ENCODE measurements at places on chromosomes 11 and 22. TPM values are rescaled to one million over a fixed set of nuclear protein-coding genes. Genes with fewer than 3 reads are reported as not detected.

Gene ZBTB16
- 2.8 TPM for total RNA-seq

Gene MS4A3
- not detected for total RNA-seq

Gene NAALAD2
- total RNA-seq: 3.3 TPM

Gene MAPK8IP1
- 12.0 TPM for total RNA-seq

Gene TREH
- not detected for total RNA-seq

- peak; percentile 89 for DNase-seq
- H3K27me3 ChIP-seq: peaks cover 83% of the 10 kb centered on the region
- H3K36me3 ChIP-seq: no peaks in the 10 kb centered on the region
- H3K27ac ChIP-seq: peak overlapping the region; percentile 94
Measured at GRCh38 chr11:75667831-75668450, 897 bp downstream of the MAP6 start.

- H3K36me3 ChIP-seq: no peaks in the 10 kb centered on the region
- H3K4me3 ChIP-seq: no peak overlapping the region
- H3K27me3 ChIP-seq: no peaks in the 10 kb centered on the region
- H3K4me1 ChIP-seq: no peaks in the 10 kb centered on the region
- DNase-seq: no peak
Measured at GRCh38 chr11:24708616-24709015, 211.8 kb downstream of the LUZP2 start.

- H3K4me1 ChIP-seq: no peaks in the 10 kb centered on the region
- H3K27ac ChIP-seq: no peak overlapping the region
- no peaks in the 10 kb centered on the region for H3K27me3 ChIP-seq
- no peaks in the 10 kb centered on the region for H3K36me3 ChIP-seq
Measured at GRCh38 chr11:11717064-11717725, 95.4 kb upstream of the GALNT18 start.

- H3K27ac ChIP-seq: no peak overlapping the region
- peaks cover 42% of the 10 kb centered on the region for H3K36me3 ChIP-seq
- H3K4me3 ChIP-seq: no peak overlapping the region
- no peaks in the 10 kb centered on the region for H3K4me1 ChIP-seq
Measured at GRCh38 chr22:43173976-43174720, 12.8 kb downstream of the TTLL12 start.

DNA sequence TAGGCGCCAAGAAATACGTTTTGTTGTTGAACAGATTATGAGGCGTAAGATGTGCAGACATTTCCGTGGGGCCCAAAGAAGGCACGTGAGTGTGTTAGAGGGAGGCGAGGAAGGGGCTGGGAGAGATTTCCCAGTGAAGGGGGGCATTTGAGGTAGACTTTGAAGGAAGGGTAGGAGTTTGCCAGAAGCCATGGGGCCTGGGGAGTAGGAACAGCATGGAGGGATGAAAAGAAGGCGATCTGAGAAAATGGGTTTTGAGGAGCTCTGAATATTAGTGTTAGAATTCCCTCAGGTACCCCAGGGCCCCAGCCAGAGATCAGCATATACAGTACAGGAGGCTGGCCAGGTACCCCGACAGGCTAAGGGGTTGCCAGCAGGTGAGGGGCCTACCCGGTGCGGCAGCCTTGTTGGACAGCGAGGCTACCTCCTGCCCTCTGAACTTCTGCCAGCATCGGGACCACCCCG, 414 bp upstream of the MIEF1 start:
- DNase-seq: no peak
- H3K36me3 ChIP-seq: peaks cover 34% of the 10 kb centered on the region
- H3K4me1 ChIP-seq: peaks cover 21% of the 10 kb centered on the region
- no peak overlapping the region for H3K27ac ChIP-seq

DNA sequence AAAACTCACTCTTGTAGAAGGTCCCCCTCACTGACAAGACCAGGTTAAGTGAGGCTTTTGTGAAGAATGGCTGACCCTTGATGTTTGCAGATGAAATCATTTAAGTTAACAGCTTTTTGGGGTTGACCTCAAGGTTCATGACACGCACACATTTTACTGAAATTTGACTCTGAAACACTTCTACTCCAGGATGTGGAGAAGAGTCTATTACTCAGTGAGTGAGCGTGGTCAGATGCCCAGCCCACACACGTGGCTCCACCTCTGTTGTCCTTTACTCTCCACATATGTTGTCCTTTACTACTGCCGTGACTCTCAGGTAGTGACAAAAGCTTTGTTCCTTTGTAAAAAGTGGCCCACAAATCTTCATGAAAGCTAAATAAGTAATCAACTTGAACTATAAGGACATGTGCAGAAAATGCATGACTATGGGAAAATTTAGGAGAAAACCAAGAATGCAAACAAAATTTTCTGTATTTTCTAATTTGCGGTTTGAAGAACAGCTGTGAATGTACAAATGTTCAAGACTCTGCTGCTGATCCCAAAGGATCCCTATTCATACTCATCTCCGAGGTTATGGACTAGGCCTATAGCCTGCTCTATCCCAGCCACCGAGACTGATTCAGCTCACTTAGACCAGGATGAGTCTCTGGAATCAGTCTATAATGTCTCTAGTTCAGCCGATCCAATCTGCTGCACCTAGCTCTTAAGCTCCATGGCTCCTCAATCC, 22.4 kb downstream of the XRRA1 start:
- DNase-seq: no peak
- no peaks in the 10 kb centered on the region for H3K27me3 ChIP-seq
- H3K36me3 ChIP-seq: peaks cover 23% of the 10 kb centered on the region
- H3K27ac ChIP-seq: no peak overlapping the region
- H3K4me1 ChIP-seq: no peaks in the 10 kb centered on the region

DNA sequence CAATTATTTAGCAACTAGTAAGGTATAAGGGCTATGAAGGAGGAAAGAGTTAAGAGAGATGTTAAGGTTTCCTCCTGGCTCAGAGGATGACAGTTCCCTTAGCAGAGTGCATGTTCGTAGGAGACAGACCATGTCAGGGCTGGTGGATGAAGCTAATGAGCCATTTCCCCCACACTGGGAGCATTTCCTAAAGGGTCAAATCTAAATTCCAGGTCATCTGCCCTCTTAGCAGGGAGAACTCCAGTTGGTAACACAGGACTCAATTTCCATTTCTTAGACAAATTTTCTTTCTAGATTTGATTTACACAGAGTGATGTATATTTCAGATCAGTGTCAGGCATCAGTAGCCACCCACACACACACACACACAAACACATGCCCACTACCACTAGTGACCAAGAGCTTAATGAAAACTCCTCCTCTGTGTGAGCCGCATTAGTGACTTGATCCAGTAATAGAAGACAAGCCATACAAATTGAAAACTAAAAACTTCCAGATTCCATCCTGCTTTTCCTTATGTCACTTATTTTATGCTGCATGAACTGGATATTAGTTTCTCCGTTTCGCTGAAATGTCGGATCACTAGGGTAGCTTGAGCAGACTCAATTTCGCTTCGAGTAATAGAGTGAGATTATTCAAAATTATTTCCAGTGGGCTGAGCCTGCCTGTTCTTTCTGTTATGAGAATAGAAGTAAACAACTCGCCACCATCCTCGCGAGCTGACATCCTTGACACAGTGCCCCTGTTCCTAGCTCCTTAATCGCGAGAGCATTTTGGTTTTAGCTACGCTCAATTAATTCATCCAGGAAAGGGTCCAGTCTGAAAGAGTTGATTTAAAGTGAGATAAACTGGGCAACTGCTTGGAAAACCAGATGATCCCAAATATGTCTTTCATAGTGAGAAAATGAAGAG, 582.6 kb downstream of the SOX6 start:
- peak overlapping the region; percentile 8 for H3K4me3 ChIP-seq
- no peaks in the 10 kb centered on the region for H3K36me3 ChIP-seq
- H3K4me1 ChIP-seq: peaks cover 18% of the 10 kb centered on the region
- no peak for DNase-seq
- no peak overlapping the region for H3K27ac ChIP-seq
- H3K27me3 ChIP-seq: no peaks in the 10 kb centered on the region
